ENCODE measurements at places on chromosomes 1 and 21.

DNA sequence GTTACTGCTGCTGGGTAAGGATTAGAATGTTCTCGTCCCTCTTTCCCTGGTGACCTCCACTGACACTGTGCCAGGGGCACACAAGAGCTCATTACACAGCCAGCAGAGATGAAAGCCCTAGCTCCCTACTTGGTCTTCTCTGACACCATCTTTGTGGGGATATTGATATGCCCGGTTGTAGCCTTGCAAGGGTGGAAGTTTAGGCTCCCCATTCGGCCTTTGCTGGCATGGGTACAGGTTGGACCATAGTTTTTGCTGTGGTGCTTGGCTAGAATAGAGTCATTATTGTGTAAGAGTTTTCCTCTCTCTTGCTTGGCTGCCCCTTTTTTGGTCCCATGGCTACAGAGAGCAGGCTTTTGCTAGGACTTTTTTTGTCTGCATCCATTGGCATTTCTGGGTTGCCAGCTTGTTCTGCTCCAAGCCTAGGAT, 12.3 kb downstream of the RAB4A start:
- DNase-seq = no peak

GRCh38 chr1:154166207-154166606, 11.3 kb upstream of the NUP210L start:
- no peak for DNase-seq

DNA sequence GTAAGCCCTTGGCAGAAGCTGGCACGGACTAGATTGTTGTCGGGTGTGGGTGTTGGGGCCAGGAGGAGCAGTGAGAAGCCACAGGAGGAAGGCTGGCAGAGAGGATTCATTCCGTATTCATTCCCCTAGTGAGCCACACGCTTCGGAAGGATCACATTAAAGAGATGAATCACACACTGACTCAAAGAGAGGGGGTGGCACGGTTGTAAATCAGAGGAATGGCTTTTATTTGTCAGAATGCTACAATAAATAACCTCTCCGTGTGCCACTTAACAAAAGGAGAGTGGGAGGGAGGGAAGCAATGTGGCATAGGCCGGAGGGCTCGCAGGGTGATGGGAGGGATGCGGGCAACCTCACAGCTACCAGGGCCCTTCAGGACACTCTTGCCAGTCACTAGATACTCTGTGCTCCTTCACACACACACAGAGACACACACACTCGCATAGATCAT, 135.5 kb downstream of the HIVEP3 start:
- no peak for DNase-seq

DNA sequence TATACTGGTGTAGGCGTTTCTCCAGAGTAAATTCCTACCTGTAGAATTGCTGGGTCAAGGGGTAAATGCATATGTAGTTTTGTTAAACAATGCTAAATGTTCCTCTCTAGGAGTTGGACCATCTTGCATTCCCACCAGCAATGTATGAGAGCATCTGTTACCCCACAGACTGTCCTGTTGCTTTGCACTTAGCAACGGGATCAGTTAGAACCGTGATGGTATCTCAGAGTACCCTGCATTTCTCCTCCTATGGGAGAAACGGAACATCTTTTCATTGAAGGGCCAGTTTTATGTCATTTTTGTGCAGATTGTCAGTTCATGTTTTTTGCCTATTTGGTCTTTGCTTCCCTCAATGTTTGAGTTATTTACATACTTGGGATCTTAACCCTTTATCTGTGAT, 18.0 kb upstream of the RIPPLY3 start:
- DNase-seq = no peak

DNA sequence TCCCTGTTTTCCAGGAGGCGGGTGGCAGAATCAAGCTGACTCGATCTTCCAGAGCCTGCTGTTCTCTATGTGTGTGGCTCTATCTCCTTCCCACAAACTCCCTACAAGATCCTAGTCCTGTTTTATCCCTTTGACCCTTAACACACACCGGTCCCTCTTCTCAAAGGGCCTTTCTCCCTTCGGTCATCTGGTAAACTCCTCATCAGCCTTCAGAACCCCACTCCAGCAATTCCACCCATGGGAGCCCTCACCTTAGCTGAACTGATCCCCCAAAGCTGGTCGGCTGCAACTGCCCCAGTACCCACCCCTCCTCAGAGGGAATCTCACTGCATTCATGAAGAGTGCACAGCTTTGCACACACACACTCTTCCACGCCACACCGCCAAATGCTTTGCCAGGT, 184.9 kb downstream of the IGSF21 start:
- DNase-seq = no peak

- DNase-seq = peak; percentile 61
These were observed 33.0 kb downstream of the ADAMTS1 start for GRCh38 chr21:26812173-26812572.

DNA sequence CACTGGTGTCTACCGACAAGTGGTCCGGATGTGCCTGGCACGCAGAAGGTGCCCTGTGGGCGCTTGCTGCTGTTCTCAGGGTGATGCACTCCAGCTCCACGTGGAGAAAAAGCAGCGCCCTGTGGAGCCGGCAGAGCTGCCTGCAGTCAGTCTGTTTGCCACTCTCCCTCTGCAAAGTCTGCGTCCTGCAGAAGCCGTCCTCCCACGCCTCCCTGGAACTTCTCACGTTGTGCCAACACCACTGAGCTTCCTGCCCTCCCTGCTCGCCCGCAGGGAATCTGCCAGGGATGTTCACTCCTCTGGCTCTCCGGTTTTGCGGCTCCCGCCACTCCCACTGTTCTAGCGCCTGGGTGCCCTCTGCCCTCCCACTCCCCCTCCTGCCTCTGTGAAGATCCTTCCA, 19.8 kb upstream of the UBXN10 start:
- no peak for DNase-seq

DNA sequence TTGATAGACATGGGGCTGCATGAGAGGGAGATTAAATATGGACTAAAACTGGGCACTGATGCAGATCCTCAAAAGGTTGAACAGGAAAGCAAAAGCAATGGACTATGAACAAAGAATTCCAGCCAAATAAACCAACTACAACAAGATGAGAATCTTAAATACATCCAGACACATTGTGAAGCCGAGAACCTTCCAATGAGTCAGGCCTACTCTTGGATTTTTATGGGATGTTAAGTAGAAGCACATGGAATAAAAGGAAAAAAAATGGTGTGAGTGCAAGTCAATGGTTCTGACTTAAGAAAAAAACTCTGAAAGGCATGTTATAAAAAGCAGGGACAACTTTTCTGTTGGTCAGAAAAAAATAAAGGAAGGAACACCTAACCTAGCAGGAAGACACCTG, 227.2 kb downstream of the DPYD start:
- DNase-seq = peak; percentile 1

GRCh38 chr1:153544453-153545066, 1.0 kb downstream of the S100A4 start:
- DNase-seq = no peak

DNA sequence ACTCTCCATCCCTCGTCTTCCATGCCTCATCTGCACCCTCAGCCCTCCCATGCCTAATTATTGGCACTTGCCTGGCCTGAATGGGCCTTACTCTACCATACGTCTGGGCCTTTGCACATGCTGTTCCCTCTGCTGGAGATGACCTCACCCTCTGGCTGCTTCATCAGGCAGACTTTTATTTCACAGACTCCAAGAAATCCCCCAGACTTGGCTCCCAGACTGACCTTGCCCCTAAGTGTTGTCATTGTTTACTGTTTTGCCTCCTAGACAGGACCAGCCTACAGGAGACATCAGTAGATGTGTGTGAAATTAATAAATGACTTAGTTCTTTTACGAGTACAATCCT, 5.2 kb upstream of the AHDC1 start:
- DNase-seq = no peak

DNA sequence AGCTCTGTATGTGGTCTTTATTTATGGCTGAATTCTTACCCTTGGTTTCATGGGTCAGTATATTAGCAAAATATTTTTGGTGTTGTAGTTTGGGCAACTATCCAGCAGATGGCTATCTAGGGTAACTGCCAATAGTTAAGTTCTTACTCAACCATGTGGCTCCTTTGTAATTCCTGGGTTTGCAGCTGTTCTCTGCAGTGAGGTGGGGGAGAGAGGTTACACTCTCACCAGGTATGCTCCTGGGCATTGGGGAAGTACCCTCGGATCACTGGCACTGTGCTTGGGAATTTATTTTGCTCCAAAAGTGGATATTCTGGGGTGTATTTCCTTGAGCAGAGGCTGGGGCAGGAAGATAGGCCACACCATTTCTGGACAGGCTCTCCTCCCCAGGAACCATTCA, 436.7 kb upstream of the TMPRSS15 start:
- DNase-seq = no peak

DNA sequence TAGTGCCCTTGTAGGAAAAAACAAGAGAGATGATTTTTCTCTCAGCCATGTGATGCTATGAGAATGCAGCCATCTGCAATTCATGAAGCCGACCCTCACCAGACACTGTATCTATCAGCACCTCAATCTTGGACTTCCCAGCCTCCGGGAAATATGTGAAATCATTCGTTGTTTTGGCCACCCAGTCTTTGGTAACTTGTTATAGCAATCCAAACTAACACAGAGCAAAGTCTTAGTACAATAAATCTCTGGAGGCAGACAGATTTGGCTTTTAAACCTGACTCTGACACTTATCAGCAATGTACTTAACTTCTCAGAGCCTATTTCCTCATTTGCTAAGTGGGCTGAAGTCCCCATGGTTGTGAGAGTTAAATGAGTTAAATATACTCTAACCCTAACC, 5.1 kb upstream of the MED18 start:
- DNase-seq = no peak
